Omental fat pad (tissue), 4 donors: ENCODE measurements at places on chromosomes 4 and X. TPM values are rescaled to one million over a fixed set of nuclear protein-coding genes. Genes with fewer than 3 reads are reported as not detected.

The CTAG1B gene
- not detected for total RNA-seq

The FDCSP gene
- not detected for total RNA-seq

The LRIT3 gene
- total RNA-seq, result 0.24 TPM

The NUDT10 gene
- 3.5 TPM for total RNA-seq
